Stimulated activated CD4-positive, alpha-beta T cell treated with anti-CD3 and anti-CD28 coated beads, Interleukin-2, amount 100 ng/mL, for 24 hours (primary cell): ENCODE measurements at places on chromosomes 16 and 17.

DNA sequence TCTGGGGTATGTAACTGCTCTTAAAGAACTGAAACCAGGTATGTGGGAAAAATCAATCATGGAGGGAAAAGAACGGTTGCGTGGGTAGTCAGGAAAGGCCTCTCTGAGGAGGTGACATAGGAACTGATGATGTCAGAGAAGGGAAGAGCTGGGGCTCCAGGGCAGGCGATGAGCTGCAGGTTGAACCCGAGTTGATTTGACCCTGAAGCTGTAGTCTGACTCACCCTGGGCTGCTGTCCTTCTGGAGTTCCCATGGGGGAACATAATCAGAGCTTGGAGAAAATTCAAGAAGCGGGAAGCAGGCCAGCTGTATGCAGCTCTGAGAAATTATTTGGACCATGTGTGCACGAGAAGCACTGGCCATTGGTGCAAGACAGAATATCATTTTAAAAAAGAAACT lies 16.7 kb downstream of the SLC6A2 start:
- DNase-seq = no peak

GRCh38 chr17:50134206-50135110 lies 4.5 kb upstream of the SAMD14 start:
- no peak for DNase-seq

DNA sequence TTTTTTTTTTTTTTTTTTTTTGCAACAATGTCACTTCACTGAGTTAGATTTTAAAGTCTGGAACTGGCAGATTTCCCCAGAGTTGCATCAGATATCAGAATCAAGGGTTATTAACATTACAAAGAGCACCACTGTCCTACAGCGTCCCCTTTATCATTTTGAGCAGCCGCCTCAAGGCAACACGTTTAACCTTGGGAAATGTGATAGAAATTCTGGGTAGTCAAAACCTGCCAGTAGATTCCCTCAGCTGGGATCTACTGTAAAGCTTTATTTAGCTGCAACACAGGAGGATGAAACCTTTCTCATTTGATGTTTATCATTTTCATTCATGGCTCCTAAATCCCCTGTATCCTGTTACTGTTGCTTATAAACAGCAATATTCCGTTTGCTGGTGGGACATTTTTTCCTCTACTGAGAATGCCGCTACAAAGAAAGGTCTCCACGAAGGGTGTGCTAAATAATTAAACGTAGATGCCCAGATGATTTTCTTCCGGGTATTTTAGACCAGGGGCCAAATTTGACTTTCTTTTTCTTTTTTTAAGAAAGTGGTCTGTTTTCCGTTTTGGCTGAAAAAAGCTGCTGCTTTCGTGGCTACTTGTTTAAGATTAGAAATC lies 436.1 kb upstream of the GOT2 start:
- no peak for DNase-seq

GRCh38 chr17:33602981-33603380 lies 309.9 kb upstream of the ASIC2 start:
- DNase-seq = no peak

- DNase-seq = no peak
Observed at GRCh38 chr16:74679983-74680382, 13.3 kb upstream of the RFWD3 start.

- no peak for DNase-seq
Observed at GRCh38 chr16:17299790-17300189, 171.0 kb downstream of the XYLT1 start.

DNA sequence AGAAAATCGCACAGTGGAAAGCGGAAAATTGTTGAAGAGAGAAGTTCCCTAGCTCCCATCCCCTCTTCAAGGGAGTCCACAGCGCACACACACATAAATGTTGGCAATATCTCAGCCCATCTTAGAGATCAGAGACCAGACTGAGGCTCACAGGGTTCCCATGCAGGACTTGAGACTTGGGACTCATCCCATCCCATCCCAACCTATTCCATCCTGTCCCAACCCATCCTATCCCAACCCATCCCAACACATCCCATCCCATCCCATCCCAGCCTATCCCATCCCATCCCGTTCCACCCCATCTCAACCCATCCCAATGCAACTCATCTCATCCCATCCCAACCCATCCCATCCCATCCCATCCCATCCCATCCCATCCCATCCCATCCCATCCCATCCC lies 29.6 kb downstream of the GSG1L start:
- no peak for DNase-seq

GRCh38 chr17:40315206-40315605 lies 6.2 kb downstream of the RARA start:
- no peak for DNase-seq

GRCh38 chr16:78811247-78811646 lies 711.8 kb downstream of the WWOX start:
- DNase-seq = no peak

GRCh38 chr17:75008373-75008772 lies 4.1 kb upstream of the MRPL58 start:
- DNase-seq = no peak

GRCh38 chr17:8226536-8227237 lies 16.3 kb upstream of the AURKB start:
- DNase-seq = peak; percentile 74

DNA sequence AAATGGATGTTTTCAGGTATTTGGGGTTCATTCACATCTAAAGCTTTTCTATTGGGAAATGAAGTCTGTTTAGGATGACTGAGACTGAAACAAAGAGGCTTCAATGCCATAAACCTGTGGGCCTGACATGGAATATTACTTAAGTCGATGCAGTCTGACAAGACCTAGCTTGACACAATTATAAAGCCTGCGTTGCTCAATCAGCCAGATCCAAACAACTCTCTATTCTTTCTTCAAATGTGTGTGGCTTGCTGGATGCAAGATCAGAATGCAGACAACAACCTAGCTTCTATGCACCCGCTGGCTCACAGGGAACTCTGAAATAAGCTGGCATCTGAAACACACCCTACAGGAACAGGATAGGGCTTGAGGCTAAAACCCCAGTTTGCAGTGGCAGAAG lies 40.0 kb downstream of the RFFL start:
- no peak for DNase-seq

- no peak for DNase-seq
Observed at GRCh38 chr16:35752773-35753558, 2293.6 kb downstream of the TP53TG3F start.

GRCh38 chr16:11682655-11683096 lies 14.4 kb downstream of the SNN start:
- DNase-seq = no peak

- peak; percentile 67 for DNase-seq
Observed at GRCh38 chr16:56950881-56951771, 10.6 kb upstream of the CETP start.

- peak; percentile 35 for DNase-seq
Observed at GRCh38 chr17:51764387-51764971, 394.0 kb downstream of the CA10 start.

- no peak for DNase-seq
Observed at GRCh38 chr17:82638183-82638773, 10.0 kb downstream of the WDR45B start.

- DNase-seq = no peak
Observed at GRCh38 chr17:57706761-57707160, 38.3 kb downstream of the CCDC182 start.

GRCh38 chr16:635573-636205 lies 416 bp downstream of the METTL26 start:
- DNase-seq = no peak

GRCh38 chr17:3667366-3668278 lies 756 bp downstream of the TAX1BP3 start:
- no peak for DNase-seq

- no peak for DNase-seq
Observed at GRCh38 chr17:70493277-70493874, 324.0 kb downstream of the KCNJ2 start.

- no peak for DNase-seq
Observed at GRCh38 chr16:85220125-85220839, 108.0 kb upstream of the CIBAR2 start.

DNA sequence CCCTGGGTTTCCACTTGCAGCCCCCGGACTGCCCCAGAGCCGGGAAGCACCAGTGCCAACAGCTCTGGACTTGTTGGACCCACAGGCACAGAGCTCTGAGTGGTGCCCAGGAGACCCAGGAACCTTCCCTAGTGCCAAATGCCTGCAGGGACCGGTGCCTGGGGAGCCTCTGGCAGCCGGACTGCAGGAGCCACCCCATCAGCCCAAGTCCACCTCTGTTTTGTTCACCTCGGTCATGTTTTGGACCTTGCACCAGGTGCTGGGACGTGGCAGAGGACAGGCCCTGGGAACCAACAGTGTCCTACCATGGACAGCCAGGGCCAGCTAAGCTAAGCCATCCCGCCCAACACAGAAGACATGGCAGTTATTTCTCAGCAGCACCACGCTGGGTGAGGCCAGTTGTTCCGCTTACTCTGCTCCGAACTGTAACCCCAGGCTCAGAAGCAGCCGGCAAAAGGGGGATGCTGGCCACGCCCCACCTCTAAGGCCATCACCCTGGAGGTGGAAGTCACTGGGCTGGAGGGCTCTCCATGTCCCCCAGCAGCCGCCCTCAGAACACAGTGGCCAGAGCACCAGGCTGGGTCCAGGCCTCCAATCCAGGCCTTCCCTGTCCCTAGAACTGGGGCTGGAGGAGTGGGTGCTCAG lies 79.8 kb downstream of the AMFR start:
- DNase-seq = no peak

- DNase-seq = no peak
Observed at GRCh38 chr17:15482476-15482875, 15.1 kb upstream of the CDRT4 start.

- DNase-seq = no peak
Observed at GRCh38 chr17:28397687-28398279, 8.2 kb downstream of the SLC46A1 start.

- DNase-seq = no peak
Observed at GRCh38 chr17:67970783-67971182, 25.5 kb downstream of the C17orf58 start.

- DNase-seq = no peak
Observed at GRCh38 chr17:83132251-83133081, 53.1 kb downstream of the METRNL start.

DNA sequence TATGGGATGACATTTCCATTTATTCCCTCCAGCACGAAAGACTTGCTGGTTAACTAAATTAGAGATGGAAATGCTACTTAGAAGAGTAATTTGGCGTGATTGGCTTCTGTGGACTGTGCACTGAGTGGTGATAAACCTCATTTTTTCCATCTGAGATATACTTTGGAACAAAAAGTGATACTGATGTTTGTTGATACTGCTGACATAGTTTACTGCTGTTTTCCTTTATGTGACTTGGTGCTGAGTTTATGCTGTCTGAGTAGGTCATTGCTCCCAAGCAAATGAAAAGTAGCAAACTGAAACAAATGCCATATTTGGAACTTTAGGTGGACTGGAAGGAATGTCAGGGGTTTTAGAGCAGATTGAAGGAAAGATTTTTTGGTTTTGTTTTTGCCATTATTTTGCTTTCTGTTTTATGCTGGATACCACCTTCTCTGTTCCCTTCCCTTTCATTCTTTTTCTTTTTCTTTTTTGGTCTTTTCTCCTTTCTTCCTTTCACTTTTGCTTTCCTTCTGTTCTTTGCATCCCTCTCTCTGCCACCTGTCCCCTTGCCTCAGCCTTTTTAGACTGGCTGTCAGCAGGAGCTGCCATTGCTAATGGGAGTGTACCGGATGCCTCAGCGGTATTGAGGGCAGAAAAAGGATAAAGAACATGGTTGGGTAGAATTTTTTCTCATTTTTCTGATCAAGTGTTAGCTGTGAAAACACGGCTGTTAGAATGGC lies 41.8 kb downstream of the NUP93 start:
- no peak for DNase-seq

DNA sequence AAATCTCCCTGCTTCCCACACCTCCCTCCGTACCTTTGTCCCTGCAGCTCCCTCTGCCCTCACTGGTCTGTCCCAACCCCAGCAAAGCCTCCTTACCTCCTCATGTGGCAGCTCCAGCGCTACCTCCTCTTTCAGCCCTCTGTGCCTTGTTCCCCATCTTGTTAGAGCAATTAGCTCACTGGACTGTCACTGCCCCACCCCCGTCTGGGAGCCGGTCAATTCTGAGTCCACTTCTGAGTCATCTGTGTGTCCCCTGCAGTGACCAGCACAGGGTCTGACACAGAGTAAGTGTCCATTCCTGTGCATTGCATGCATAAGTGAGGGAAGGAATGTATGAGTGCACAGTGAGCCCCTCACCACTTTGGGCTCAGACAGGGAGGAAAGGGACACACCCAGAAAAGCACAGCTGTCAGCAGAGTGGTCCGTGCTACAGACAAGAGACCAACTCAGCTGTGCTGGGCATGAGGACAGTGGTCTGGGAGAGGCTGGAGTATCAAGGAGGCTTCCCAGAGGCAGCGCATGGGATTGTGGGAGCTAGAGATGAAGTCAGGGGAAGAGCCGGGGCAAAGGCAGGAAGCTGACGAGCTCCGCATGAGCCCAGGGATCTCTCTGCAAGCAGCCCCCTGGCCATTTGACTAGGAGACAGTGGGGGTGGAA lies 45.9 kb downstream of the PITPNM3 start:
- no peak for DNase-seq

GRCh38 chr16:79388396-79388795 lies 212.1 kb downstream of the MAF start:
- DNase-seq = no peak

- peak; percentile 12 for DNase-seq
Observed at GRCh38 chr17:77719806-77720205, 238.7 kb upstream of the TNRC6C start.

DNA sequence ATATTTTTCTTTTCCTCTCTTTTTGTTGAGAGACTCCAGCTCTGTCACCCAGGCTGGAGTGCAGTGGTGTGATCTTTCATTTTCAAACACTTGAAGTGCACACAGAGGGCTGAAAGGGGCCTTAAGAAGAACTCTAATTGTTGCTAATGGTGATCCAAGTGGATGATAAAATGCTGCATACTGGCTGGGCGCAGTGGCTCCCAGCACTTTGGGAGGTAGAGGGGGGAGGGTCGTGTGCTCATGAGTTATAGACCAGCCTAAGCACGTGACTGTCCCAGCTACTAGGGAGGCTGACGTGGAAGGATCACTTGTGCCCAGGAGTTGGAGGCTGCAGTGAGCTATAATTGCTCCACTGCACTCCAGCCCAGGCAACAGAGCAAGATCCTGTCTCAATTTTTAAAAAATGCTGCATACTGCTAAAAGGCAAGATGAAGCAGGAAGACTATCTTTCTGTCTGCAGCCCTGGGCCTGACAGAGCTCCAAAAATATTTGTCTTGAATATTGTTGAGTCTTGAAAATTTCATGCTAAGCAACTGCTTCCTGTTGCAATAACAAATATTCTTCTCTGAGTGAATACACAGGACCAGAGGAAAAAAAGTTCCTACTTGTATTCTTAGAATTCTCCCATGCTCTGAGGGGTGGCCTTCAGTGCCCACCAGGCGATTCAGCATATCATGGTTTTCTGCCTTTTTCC lies 63.7 kb upstream of the AKTIP start:
- no peak for DNase-seq

DNA sequence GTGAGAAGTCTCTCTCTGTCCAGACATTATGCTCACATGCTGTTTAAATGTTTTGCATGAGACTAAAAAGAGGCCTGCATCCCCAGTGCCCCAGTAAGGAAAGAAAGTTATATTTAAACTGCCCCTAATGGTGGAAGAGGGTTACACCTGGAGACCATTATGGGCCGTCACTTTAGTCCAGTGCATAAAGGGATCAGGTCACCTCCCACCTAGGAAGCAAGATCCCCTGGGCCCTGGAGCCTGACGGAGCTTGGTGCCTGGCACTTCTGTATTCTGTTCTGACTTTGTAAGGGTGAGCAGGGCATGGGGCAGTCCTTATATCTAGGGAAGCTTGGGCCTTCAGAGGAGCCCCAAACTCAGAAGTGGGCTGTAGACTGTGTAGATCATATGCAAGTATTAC lies 67.9 kb downstream of the CPPED1 start:
- no peak for DNase-seq
